ENCODE measurements at places on chromosomes 13 and 19.

- DNase-seq, result no peak
Measured at GRCh38 chr19:12202250-12202649, 39.4 kb downstream of the ZNF136 start.

DNA sequence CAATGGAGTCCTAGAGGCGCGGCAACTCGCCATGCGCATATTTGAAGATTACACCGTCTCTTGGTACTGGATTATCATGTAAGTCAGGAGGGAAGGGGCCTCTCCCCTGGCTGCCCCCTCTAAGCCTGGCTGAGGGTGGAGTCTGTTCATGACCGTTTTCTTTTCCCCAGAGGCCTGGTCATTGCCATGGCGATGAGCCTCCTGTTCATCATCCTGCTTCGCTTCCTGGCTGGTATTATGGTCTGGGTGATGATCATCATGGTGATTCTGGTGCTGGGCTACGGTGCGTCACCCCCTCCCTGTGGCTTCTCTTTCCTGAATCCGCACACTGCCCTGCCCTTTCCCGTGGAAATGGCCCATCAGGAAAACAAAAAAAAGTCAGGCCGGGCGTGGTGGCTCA, 6.5 kb downstream of the SLC44A2 start:
- no peak for DNase-seq

DNA sequence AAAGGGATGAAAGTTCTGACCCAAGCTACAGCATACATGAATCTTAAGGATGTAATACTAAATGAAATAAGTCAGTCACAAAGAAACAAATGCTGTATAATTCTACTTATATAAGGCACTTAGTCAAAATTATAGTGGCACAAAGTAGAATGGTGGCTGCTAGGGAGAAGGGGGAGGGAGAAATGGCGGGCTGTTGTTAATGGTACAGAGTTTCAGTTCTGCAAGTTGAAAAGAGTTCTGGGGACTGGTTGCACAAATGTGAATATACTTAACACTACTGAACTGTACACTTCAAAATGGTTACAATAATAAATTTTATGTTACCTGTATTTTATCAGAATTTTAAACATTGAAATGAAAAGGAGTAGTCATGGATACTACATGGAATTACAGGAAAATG, 48.9 kb upstream of the CLDN10 start:
- no peak for DNase-seq

DNA sequence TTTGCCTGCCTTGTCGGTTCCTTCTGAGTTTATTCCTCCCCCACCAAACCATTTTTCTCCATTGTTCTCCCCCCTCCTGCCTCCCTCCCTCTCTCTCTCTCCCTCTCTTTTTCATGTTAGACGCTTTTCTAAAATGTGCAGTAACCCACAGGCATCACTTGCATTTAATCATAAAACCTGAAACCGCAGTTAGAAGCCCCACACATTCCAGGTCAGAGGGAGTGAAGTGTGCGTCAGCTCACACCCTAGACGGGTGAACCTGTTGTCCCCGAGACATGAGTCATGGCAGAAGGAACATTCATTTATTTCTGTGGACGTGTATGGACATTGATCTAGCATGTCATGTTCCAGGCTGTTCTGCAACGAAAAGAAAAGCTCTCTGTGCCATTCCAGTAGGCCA, 19.9 kb downstream of the ONECUT3 start:
- no peak for DNase-seq

- no peak for DNase-seq
Measured at GRCh38 chr19:31629579-31630363, 280.5 kb upstream of the TSHZ3 start.

DNA sequence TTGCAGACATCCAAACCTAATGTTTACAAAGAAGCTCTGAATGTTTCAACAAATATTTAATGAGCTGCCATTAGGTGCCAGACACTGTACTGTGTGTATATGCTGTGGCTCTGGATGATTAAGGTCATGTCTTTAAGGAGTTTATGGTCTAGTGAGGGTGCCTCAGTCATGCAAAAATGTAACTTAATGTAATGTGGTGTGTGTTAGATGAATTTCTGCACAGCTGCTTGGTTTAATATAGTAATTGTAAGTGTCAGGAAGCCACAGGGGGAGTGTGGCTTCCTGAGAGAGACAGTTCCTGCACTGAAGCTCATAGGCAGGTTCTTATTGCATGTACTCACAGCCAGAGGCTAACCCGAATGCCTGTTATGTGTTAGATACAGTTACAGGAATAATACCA, 43.3 kb downstream of the SPATA13 start:
- no peak for DNase-seq

GRCh38 chr19:5126498-5127223, 157.7 kb downstream of the KDM4B start:
- DNase-seq, result no peak

- DNase-seq, result no peak
Measured at GRCh38 chr19:32476032-32476350, 70.4 kb downstream of the DPY19L3 start.

DNA sequence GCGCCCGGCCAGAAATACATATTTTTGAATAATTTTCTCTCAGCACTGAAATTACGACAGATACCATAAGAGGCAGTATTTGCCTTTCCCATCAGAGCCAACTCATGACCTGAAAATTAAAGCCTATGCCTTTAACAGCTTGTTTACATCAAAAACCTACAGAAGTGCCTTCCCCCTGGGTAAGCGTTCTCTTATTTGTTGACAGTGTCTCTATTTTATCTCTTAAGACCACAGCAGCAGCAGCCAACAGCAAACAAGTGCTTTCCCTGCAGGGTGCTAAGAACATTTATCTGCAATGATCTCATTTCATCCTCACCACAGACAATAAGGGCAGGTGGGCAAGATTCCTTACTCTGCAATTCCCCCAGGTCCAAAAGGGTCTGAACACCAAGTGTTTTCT, 6.0 kb downstream of the AKAP8L start:
- no peak for DNase-seq

DNA sequence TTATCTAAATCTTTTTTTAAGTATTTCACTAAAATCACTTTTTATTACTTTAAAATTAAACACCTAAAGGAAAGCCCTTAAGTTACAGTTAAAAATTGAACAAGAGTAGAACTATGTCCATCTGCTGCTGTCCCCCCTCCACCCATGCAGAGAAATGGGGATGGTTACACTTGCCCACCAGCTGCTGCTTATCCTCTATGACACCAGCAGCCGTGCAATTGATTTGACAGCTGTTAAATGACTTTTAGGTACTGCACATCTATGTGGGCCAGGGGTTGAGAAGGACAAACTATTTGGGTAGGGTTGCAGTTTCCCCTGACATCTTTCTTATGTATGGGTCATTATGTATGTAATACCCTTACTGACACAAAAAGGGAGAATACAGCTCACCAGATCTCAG, 77.2 kb downstream of the TBC1D4 start:
- peak; percentile 37 for DNase-seq

DNA sequence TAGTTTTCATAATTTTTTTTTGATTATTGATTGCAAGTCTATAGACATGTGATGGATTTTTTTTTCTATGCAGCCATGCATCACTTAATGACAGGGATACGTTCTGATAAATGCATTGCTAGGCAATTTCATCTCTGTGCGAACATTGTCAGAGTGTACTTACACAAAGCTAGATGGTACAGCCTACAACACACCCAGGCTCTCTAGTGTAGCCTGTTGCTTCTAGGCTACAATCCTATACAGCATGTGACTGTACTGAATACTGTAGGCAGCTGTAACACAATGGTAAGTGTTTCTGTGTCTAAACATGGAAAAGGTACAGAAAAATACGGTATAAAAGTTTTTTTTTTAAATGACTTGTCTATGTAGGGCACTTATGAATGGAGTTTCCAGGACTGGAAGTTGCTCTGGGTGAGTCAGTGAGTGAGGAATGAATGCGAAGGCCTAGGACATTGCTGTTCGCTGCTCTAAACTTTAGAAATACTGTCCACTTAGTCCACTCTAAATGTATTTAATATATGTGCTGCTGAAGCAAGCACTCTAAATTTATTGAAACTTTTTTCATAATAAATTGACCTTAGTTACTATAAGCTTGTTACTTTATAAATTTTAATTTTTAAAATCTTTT, 20.3 kb downstream of the SPATA13 start:
- no peak for DNase-seq

GRCh38 chr19:1871630-1872029, 8.3 kb upstream of the KLF16 start:
- DNase-seq, result no peak

DNA sequence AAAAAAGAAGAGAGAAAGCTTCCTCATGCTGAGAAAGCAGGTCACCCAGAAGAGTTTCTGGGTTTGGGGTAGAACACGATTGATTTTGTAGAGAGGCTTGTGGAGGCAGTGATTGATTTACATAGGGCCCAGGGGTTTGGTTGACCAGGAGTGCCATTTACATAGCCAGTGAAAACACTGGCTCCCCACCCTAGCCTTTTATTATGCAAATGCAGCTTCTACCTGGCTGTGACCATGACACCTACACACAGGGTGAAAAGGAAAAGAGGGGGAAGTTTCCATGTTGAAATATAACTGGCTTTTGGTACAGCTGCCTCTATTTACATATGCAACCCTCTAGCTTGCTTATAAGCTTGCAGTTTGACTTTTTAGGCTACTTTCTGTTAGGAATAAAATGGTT, 62.0 kb downstream of the ZNF100 start:
- no peak for DNase-seq

DNA sequence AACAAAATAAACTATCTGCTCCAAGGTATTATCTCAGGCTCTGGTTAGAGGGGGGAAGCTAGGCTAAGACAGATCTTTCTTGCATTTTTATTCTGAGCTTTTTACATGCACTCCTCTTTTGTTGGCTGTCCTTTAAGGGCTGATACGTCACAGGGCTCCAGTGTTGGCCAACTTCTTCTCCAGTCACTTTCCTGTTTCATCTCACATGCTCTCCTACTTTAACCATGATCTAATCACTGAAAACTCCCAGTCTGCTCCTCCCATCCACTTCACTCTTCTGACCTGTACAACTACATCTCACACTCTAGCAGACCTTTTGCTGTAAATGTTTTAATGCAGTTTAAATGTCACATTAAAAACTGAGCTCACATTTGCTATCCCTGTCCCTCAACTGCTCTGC, 510.0 kb upstream of the KLF12 start:
- peak; percentile 52 for DNase-seq

GRCh38 chr19:49591731-49592485, 926 bp downstream of the PRR12 start:
- DNase-seq, result peak; percentile 68

DNA sequence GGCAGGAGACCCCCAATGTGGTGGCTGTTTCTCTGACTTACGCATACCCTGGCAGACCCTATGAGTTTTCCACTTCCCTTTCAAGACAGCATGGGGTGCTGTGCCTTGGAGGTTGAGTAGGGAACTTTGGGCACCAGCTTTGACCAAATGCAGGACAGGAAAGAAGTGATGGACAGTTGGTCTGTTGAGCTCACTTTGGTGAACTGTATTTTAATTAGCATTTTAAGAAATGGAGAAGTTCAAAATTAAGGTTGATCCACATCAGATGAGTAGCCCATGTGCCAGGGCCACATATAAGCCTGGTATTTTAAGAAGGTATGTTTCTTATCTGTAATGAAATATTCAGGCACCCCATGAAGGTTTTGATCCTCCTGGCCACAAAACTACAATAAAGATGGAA, 46.1 kb upstream of the RAP2A start:
- no peak for DNase-seq

DNA sequence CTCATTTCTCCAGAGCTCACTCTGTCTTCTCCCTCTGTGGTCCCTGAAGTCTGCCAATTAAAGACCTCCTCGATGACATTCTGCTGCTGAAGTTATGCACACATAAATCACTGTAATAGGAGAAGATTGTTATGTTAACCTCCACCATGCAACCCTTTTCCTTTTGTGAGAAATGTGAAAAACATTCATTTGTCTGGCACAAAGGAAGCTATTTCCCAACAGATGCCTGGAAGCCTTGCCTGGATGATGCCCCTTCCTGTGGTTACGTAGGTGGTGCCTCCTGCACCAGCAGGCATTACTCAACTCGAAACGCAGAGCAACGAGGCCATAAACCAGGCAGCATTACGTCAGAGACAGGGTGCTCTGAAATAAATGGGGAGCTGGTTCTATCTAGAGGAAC, 327.4 kb upstream of the ZNF507 start:
- no peak for DNase-seq

DNA sequence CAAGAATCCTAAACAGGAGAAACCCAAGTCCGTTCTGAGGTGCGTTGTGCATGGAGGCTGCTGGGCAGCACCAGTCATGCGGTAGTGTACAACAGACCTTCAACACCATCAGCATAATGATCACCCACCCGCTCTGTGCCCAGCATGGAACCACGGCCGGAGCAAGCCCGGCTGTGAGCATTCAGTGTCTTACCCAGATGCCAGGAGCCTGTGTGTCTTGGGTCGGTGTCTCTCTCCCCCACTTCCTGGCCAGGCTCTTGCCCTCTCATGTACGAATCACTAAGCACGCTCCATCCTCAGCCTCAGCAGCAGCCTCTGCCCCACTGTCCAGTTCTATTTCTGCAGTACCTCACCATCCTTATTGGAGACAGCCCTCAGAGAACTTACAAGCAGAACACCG, 231.6 kb upstream of the IRS2 start:
- no peak for DNase-seq

DNA sequence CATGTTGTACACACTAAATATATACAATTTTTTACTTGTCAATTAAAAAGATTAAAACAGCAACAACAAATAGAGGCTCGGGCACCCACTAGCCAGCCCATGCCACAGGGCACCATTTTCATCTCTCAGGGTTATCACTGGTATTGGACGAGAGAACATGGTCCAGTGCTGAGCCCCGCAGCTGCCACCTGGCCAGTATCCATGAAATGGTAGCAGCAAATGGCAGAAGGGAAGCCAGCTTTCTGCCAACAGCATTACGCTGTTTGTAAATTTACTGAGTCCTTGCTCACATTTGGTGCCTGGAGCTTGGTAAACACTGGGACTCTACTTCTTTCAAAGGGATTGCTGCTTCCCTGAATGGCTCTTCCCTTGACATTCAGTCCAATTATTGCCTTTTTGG, 87.9 kb upstream of the WASF3 start:
- peak; percentile 48 for DNase-seq

- peak; percentile 74 for DNase-seq
Measured at GRCh38 chr19:16660763-16661479, at the start of gene TMEM38A. TSS of gene TMEM38A (plus strand) at chr19:16661139. CDS start at chr19:16661218, 79 bp downstream.

- DNase-seq, result no peak
Measured at GRCh38 chr19:51501594-51502263, at the start of gene SIGLEC12. TSS of gene SIGLEC12 (minus strand) at chr19:51501800. CDS start at chr19:51501733, 67 bp downstream.

GRCh38 chr13:91157273-91158016, 190.0 kb upstream of the MIR17HG start:
- no peak for DNase-seq

GRCh38 chr13:79171141-79172061, 234.7 kb downstream of the RBM26 start:
- no peak for DNase-seq
